C1 segment of cervical spinal cord (tissue), 14 donors: ENCODE measurements at places on chromosomes 1 and 21.

DNA sequence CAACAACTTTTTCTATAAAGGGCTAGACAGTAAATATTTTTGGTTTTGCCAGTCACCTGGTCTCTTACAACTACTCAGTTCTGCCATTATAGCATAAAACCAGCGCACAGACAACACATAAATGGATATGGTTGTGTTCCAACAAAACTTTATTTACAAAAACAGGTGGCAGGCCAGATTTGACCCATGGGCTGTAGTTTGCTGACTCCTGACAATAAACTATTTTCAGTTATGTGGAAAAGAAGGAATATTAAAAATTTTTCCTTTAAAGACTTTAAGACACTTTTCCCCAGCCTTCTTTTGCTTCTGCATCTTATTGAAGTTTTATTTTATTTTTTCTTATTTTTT lies 16.0 kb downstream of the EIF2D start:
- DNase-seq = no peak

GRCh38 chr1:151124763-151125403 lies 21.5 kb downstream of the SEMA6C start:
- no peak for DNase-seq

DNA sequence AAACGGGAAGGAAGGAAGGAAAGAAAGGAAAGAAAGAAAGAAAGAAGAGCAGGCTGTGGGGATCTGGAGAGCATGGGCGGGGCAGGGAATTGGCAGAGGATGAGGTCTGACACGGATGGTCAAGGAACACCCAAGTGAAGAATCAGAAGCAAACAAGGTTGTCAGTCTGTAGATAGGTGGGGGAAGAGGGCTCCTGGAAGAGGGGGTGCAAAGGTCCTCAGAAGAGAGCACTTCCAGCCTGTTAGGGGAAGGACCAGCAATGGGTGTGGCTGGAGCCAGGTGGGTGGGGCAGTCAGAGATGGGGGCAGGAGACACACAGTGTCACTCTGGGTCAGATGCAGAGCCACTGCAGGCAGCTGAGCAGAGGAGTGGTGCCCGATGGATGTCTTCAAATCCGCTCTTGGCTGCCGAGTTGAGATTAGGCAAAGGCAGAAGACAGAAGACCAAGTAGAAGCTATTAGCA lies 11.0 kb upstream of the PLA2G2C start:
- DNase-seq = no peak

DNA sequence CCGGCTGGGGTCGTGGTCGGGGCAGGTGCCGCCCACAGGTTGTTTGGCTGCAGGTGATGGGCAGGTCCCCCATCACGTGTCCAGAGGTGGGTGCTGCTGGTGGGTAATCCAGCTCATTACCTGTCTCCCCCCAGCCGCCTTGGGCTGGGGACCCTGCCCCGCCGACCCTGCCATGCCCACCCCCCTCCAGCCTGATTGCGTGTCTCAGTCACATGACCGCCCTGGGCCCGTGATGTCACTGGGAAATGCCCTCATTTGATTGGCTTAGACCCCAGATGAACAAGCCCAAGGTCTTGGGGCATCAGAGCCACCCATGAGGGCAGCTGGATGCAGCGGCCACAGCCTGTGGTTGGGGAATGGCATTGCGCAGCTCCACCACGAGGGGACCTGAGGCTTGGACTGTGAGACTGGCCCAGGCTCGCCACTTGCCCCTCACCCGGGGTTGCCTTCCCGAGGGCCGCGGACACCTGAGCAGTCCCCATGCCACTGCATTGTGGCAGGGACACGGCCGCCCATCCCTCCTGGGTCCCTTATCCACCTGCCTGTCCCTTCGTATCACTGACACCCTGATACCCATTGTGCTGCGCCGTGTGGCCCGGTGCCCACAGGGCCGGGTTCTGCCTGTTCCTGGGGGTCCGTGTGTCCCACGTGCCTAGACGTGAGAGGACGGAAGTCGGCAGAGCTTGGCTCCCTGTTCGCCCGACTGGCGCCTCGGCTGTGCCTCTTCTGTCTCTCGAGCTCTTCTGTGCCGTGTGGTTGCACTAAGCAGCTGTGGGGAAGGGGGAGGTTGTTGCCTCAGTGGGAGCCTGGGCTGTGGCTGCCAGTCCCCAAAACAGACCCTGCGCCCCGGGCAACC lies 68.0 kb downstream of the FAAP20 start:
- DNase-seq = no peak

DNA sequence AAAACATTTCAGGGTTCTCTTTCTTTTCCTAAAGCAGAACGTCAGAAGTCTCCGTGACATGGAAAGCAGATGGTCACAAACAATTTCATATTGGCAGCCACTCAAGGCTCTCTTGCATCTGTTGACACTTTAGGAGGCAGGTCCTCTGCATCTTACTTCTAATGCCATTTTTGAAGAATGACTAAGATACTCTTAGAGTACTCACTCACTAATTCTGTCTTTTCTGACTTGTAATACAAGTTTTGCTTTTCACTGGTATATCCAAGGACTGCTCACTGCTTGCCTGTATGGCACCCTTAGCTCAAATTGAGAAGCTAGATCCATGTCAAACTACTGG lies 68.3 kb downstream of the PRRX1 start:
- no peak for DNase-seq

- no peak for DNase-seq
These were observed 211.8 kb downstream of the MATN1 start for GRCh38 chr1:30511563-30511962.
